ENCODE measurements at places on chromosomes 3 and 15.

- no peak for DNase-seq
These were observed 80.3 kb downstream of the PEX5L start for GRCh38 chr3:179956416-179956830.

DNA sequence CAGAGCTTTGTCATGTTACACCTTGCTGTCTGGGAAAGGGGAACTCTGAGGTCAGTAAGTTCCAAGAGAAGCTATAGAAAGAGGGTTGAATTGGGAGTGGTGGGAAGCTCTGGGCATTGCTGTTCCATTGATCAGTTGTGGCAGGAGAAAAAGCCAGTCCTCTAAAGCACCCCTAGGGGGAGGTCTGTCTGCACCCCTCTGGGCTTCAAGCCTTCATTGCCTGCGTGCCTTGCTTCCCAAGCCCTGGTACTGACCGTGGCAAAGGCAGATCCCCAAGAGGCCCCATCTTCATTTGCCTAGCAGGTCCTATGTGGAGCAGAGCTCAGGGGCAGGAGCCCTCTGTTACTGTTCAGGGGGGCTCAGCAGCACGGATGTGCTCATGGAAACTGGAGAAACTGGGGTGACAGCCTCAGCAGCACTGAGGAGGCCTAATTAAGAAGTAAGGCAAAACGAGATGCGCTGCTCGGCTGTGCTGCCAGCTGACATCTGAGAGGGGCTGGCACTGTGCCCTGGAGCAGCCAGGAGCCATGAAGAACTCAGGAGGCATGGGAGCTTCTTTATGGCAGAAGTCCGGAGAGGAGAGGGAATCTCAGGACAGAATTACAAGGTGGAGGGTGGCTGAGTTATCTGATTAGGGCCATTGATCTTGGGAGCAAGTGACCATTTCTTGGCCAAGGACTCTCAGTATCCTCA is 270.9 kb downstream of the RPLP1 start:
- peak; percentile 31 for DNase-seq

DNA sequence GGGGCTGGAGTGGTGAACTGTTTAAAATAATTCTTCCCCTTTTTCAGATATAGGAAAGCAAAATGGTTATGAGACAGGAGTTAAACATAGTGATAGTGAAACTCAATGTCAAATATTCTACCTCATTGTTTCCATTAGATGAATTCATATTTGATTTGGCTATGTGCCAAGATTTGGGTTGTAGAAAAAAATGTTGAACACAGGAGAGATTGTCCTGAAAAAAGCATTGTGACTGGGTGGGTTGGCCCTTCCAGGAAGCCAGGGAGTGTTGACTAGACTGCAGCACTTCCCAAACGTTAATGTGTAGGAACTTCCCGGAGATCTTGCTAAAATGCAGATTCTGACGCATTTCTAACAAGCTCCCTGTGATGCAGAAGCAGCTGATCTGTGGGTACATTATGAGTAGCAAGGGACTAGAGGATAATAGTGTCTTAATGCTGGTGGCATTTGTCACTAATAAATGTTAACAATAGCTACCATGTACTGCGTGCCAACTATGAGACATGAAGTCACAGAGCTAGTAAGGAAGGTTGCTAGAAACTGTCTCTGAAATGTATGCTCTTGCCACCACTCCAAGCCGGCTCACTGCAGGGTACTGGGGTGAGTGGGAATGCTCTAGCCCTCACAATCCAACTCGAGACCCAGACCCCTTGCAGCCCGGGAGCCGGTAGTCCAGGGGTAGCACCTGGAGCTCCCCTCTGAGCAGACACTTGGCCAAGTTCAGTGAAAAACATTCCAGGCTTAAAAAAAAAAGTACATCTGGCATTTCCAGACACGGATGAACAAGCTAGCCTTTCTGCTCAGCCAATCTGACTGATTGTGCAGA is 120.6 kb downstream of the CD47 start:
- peak; percentile 39 for DNase-seq

DNA sequence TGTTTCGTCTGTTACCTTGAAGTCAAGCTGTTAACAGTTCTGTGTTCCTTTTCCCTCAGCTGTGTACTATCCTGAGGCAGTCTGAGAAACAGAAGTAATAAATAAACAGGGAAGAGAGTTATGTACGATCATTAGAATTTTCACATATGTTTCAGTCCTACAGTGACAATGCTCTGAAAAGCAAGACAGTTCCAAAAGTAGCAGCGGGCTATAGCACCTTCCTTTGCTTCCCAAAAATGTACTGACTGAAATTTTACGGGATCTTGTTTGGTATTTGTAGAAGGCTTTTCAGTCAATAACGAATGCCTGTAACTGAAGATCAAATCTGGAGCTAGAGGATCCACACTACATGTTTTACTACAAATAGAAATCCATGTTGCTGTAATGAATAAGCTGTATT is 428.1 kb downstream of the PYDC2 start:
- no peak for DNase-seq

DNA sequence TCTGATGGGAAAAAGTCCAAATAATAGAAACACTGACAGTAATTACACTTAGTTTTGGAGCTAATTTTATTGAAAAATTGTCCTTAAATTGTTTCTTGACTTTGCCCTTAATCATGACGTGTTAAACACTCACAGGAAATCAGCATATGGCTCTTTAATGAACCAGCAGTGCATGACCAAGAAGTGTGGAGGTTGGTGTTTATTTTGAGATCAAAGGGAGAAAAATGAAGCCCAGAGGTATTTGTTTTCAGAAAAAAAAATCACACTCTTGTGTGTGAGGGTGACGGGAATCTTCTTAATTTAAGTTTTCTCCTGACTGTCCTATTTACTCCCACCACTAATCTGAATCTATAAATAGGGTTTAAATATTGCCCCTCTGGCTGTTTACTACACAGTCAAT is 28.8 kb upstream of the SYNM start:
- no peak for DNase-seq

DNA sequence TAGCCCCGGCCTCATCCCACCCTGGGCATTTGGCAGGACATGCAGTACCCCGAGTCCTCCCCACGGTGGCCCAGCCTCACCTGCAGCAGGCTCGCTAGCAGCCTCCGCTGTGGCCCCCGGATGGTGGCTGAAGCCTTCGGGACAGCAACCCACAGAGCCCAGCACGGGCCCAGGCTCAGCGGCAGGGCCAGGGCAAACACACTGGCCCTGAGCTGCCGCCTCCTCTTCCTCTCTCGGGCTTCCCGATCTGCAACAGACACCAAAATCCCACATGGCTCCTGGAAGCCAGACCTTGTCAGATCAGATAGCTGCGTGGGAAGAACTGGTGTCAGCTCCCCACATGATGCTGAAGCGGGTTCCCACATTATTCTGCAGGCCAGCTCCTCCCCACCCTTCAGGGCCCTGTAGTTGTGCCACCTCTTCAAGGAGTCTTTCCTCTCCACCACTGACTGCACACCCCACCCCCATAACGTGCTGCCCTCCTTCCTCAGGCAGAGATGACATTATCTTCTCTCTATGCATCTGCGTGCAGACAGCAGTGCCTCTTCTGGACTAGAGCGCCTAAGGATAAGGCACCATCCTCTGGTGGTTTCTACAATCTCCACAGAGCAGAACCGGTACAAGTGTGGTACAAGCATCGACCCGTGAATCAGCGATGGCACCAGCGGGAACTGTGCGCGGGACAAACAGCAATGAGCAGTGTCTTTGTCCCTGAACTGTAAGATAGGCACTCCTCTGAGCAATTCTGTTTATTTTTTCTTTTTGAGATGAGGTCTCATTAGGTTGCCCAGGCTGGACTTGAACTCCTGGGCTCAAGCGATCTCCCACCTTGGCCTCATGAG is 9.5 kb downstream of the TMEM44 start:
- no peak for DNase-seq

GRCh38 chr3:180855364-180855763 is 57.1 kb upstream of the FXR1 start:
- peak; percentile 2 for DNase-seq

- DNase-seq = no peak
These were observed 40.1 kb upstream of the TM4SF19 start for GRCh38 chr3:196378146-196378841.

DNA sequence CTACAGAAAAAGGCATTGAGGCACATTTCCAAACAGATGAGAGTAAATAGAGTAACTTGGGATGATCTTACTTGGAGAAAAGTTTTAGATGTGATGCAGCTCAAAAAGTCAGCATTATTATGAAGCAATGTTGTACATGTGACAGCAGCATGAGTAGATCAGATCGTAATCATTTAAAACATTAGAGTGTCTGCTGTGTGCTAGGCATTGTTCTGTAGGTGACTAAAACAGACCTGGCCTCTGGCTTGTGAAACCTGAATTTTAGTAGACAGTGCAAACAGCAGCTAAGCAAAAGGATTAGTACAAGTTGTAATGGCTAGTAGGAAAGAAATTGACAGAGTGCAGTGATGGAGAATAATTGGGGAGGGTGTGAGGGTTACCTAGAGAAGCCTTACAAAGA is 15.1 kb downstream of the UBE2E1 start:
- no peak for DNase-seq

DNA sequence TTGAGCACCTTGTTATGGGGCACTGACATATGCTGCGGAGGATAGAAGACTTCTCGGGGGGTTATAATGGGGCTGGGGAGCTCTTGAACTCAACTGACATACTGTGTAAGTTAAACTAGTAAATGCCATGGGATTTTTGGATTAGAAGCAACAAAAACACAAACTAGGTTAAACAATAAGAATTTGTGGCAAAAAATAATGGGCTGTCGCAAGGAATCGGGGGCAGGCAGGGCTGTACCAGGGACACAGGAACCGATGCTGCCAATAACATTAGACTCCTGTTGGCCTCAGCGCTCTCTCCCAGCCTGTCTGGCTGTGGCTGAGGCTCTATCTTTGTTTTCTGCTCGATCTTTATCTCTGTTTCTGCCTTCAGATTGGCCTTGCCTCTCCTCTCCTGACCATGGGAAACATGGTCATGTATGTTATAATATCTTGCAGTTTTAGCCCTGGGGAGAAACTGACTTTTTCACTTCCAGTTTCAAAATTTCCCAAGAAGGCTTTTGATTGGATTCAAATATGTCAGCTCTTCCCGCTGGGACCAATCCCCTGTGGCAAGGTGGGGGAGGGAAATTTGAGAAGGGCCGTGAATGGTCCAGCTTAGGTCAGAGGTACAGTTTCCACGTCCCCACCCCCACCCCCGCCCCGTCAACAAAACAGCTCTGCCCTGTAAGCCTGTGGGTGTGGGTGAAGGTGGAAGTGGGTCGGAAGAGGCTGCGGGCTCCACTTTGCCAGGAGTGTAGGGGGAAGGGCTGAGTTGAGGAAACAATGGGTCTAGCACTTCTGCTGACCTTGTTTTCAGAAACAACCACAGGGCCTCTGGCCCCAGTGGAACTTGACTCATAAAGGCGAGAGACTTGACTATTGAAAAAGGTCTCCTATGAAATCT is 161.1 kb upstream of the TBL1XR1 start:
- peak; percentile 96 for DNase-seq

DNA sequence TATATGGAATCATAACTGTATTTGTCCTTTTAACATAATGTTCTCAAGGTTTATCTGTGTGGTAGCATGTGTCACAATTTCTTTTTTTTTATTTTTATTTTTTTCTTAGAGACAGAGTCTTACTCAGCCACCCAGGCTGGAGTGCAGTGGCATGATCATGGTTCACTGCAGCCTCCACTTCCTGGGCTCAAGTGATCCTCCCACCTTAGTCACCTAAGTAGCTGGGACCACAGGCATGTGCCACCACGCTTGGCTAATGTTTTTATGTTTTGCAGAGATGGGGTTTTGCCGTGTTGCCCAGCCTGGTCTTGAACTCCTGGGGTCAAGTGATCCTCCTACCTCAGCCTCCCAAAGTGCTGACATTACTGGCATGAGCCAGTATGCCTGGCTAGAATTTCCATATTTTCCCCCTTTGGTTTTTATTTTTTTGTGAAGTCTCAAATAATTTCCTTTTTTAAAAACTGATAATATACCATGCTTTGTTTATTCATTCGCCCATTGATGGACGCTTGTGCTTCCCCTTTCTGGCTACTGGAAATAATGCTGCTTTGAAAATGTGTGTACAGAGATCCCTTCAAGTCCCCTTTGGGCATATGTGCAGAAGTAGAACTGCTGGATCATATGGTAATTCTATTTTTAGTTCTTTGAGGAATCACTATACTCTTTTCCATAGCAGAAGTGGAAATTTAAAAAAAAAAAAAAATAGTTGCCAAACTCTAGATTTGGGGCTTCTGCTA is 28.4 kb downstream of the TMEM40 start:
- no peak for DNase-seq

DNA sequence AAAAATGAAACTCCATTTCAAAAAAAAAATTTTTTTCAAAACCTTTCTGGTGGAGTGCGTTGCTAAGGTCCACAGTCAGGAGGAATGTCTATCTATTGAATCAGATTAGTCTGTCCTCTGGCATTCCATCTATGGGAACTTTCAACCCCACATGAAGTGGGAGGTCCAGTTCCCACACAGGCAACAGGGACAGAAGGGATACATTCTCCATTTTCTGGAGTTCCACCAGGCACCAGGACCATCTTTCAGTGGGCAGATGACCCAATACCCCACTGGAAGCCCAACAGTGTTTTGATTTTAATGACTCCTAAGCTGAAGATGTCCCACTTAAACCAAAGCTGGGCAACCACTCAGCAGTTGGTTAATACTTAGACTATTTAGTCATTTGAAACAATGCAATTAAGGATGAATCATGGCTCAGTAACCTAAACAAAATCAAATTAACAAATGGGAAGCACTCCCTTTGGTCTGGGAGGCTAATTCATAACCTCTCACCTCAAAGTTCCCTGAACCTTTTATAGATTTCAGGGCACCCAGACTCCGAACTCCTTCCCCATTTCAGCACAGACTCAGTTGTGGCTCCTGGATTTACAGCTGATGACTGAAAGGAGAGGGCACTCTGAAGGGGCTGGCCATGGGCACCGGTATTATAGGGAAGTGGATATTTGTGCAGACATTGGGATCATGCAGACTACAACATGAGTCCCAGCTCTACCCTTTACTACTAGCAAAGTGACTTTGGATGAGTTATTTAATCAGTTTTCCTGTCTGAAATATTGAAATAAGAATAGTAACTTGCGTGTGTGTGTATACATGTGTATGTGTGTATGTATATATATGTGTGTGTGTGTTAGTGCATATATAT is 264.3 kb upstream of the LRTM1 start:
- no peak for DNase-seq

DNA sequence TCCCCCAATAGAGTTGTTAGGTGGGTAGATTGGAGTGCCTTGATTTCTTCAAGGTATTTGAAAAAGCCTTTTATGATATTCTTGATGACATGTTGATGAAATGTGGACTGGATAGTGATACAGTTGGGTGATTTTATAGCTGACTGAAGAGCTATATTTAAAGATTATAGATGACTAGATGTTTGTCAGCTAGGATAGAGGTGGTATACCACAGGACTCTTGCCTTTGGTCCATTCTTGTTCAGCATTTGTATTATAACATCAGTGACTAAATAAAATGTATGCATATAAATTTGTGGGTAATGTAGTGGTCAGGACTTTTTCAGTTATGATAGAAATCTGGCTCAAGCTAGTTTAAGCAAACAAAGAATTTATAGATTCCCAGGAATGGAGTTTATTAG is 143.9 kb downstream of the ZNF609 start:
- DNase-seq = no peak

- no peak for DNase-seq
These were observed 799.3 kb downstream of the DIPK2A start for GRCh38 chr3:144770915-144771351.

- DNase-seq = no peak
These were observed 182.2 kb downstream of the RAP2B start for GRCh38 chr3:153343988-153344782.

GRCh38 chr15:57390583-57390982 is 14.3 kb downstream of the CGNL1 start:
- no peak for DNase-seq

- peak; percentile 6 for DNase-seq
These were observed 39.6 kb upstream of the LAMP3 start for GRCh38 chr3:183202004-183202722.

GRCh38 chr3:110779581-110779980 is 292.0 kb upstream of the NECTIN3 start:
- no peak for DNase-seq

GRCh38 chr15:80442728-80443403 is 38.7 kb downstream of the ARNT2 start:
- no peak for DNase-seq
